ENCODE measurements at places on chromosomes 5 and 9.

DNA sequence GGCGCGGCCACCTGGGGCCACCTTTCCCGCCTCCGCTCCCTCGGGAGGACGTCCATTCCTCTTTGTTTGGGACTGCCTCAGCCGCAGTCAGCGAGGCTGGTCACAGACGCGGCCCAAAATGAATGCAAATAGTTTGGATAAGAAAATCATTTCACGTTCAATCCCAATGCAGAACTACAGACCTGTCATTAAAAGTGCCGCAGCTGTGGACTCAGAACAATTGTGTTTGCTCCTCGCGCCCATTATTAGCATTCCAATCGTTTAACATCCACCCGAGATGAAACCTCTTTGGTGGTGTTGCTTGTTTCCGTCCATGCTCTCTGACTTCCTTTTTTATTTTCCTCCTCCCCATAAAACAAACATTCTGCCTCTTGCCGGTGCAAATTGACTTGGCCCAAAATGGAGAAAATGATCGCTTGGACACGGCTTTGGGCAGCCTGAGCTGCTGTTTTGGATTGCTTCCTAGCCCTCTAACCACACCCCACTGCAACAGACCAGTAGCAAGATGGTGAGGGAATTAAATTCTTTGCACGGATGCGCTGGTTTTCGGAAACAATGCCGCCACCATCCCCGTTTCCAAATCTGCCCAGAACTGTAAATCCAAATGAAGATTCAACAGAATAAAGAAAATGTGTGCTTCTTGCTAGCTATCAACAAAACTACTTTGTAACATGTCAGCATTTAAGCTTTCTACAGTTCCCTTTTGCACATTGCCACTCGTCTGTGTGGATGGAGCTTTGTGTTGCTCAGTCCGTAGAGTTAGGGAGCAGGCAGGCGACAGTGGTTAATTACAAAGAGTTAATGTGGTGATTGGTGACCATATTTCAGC lies 784 bp downstream of the NLN start:
- DNase-seq, result no peak

GRCh38 chr9:111832449-111832848 lies 37.7 kb upstream of the SHOC1 start:
- DNase-seq, result no peak

DNA sequence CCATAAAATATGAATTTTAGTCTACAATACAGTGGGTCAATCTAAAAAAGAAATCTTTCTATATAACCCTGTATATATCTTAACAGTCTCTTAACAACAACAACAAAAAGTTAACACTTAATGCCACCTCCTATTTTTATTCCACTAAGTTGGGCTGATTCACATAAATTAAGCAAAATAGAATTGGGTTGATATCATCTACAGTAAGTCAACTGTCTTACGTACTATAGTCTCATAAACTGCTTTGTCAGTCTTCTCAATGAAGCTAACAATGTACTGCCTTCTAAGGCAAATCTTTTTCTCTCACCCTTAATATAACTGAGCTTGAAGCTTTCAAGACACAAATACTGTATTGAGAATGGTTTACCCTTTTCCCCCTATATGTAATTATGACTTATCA lies 185.7 kb downstream of the ADAMTS6 start:
- no peak for DNase-seq

DNA sequence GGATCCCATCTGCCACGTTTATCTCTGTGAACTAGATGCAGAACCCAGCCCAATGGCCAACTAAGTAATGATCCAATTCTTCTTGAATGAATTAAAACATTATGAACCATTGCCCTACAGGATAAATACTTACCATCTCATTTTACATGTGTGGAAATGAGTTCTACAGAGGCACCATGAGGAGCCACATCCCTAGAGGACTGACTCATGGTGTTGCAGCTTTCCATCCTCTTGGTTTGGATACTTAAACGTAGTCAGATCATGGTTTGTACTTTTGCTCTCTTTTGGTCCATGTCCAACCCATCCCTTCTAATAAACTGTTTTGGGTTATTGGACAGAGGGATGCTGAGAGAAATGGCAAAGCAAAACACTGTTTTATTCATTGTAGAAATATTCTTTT lies 484.8 kb downstream of the EBF1 start:
- no peak for DNase-seq

GRCh38 chr5:66653325-66653724 lies 57.1 kb downstream of the MAST4 start:
- no peak for DNase-seq

DNA sequence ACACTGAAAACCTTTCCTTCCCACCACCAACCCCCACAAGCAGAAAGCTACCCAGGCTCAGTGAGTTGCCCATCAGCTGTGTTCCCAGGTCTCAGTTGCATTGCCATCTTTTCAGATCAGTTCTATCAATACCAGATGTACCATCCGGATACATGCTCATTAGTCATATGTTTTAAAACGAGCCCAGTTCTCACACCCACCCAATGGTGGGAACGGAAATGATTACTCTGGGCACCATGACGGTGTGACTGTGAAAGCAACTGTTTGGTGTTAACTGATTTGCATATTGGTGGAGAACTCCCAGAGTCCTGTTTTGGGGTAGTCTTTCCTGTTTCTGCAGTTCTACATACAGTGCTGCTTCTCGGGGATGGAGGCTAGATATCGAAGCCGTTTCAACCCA lies 212.3 kb downstream of the TRIM36 start:
- DNase-seq, result no peak

- DNase-seq, result no peak
These were observed 19.6 kb upstream of the FLT4 start for GRCh38 chr5:180668835-180669596.

- DNase-seq, result no peak
These were observed 197.0 kb upstream of the DMAC1 start for GRCh38 chr9:7996558-7996957.

GRCh38 chr9:88814577-88814976 lies 176.7 kb upstream of the S1PR3 start:
- DNase-seq, result no peak

- no peak for DNase-seq
These were observed 8.0 kb upstream of the CCIN start for GRCh38 chr9:36161187-36161586.

DNA sequence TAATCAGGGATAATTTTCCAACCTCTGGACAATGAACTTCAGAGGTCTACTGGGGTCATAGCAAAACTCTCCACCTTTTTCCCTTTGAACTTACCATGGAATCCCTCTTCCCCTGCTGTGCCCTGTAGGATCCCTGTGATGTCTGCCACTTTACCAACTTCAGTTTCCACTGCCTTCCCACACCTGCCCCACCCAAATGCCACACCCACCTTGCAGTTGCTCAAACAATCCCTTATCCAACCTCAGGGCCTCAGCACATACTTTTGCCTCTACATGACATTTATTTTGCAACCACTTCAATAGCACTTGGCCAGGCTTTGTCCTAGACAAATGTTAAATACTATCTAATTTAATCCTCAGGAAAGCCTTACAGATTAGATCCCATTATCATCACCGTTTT lies 463.7 kb upstream of the WWC1 start:
- no peak for DNase-seq

DNA sequence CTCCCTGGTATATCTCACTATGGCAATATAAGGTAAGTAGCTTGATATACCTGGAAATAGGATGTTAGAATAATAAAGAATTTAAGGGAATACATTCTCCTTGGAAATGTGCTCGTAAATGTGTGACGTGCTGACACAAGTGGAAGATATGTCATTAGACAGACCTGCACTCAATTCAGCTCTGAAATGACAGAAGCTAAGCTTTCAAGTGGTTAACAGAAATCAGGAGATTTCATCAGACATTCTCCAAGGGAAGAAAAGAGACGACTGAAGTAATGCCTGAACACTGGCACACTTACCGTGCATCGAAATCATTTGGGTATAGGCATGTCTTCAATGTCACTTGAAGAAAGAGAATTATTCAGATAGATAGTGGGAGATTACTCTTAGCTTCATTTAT lies 933.3 kb upstream of the CTNND2 start:
- no peak for DNase-seq

DNA sequence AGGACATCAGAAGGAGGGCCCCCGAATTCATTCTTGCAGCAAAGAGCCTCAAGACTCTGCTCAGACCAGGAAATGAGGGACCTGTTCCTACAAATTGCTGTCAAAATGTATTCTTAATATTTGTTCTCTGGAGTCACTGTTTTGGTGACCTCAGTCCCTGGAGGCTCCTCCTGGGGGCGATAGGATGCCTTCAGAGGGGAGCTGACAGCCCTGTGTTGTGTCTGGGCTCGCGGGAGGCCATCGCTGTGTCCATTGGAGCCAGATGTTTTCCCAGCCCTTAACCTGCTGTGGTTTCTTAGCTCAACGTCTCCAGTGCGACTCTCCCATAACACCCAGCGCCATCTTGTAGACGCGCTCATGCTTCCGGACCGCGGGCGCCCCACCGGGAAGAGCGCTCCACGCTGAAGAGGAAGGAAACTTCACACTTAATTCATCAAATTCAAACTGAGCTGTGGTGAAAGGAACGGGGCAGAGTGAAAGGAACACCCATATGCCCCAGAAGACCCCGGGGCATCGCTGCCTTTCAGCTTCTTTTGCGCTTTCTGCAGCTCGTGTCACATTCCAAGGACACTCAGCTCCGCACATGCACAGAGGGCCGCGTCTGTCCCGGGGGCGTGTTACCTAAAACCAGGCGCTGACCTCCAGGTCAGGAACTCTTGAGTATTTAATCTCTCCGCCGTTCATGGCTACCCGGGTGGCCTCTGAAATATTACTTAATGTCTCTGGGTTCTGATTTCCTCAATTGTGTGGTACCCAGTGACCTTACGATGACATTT lies 112.3 kb upstream of the GDNF start:
- no peak for DNase-seq

GRCh38 chr5:160180931-160181330 lies 48.4 kb upstream of the FABP6 start:
- no peak for DNase-seq

GRCh38 chr5:126656401-126657007 lies 55.8 kb downstream of the PHAX start:
- DNase-seq, result peak; percentile 42

GRCh38 chr5:103674251-103674650 lies 111.7 kb upstream of the NUDT12 start:
- DNase-seq, result no peak

- no peak for DNase-seq
These were observed 204.8 kb upstream of the S1PR3 start for GRCh38 chr9:88786291-88787079.

DNA sequence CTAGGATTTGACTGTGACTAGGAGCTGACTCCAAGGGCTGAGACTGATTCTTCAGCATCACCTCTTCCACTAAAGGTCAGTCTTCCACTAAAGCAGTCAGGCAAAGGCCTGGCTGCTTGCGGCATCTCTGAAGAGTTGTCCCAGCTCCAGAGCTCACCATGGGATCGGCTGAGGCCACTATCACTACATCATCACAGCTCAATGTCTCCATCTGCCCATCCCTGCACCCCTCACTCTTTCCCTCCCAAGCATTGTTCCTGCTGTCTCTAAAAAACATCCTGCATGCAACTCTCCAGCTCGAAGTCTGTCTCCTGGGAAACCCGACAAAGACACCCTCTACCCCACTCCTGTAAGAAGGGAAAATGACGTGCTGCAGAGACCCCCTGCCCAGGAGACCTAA lies 15.5 kb upstream of the WWC1 start:
- no peak for DNase-seq

GRCh38 chr5:149268928-149269557 lies 2.6 kb upstream of the AFAP1L1 start:
- DNase-seq, result peak; percentile 71

GRCh38 chr9:89422151-89422975 lies 75.5 kb downstream of the SEMA4D start:
- DNase-seq, result no peak

- no peak for DNase-seq
These were observed 312.6 kb downstream of the TMEM232 start for GRCh38 chr5:110413856-110414255.

DNA sequence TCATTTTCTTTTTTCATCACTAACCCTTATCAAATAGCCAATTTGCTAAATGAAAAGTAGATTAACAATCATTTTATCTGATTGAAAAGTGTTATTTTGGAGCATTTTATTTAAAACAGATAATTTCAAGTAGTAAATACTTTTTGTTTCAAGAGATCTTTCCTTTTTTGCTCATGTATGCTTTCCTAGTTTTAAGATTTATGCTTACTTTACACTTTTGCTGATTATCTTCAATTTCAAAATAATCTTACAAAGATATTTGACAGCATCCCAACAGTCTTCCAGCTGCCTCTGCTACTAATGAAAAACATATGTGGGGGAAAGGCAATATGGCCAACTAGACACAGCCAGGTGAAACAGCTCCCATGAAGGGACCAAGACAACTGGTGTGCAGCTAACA lies 1027.3 kb upstream of the CDH9 start:
- DNase-seq, result no peak

GRCh38 chr5:82628364-82628910 lies 350.3 kb upstream of the RPS23 start:
- no peak for DNase-seq

DNA sequence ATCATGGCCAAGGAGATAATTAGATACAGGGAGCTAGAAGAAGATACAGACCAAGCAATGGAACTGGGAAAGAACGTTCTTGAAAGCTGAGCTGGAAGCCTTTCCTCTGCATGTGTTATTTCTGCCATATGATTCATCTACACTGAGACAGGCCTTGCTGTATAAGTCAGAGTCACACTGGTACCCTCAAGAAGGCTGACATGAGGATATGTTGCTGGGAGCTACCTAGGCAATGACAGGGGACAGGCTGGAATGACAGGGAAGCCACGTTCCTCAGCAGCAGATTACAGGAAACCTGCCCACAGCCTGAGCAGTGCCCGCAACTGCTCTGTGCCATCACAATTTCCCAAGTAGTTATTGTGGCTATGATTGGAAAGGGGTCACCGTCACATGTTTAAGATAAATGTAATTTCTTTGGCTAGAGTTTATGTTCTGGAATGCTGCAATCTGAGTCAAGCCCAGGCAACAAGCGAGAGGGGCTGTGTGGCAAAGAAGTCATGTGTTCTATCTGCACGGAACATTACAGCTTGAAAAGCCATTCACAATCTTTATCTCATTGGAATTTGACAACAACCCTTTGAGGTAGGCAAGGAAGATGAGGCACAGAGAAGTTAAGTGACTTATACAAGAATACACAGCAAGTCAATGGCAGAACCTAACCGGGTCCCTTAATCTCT lies 108.2 kb downstream of the TTLL11 start:
- no peak for DNase-seq

DNA sequence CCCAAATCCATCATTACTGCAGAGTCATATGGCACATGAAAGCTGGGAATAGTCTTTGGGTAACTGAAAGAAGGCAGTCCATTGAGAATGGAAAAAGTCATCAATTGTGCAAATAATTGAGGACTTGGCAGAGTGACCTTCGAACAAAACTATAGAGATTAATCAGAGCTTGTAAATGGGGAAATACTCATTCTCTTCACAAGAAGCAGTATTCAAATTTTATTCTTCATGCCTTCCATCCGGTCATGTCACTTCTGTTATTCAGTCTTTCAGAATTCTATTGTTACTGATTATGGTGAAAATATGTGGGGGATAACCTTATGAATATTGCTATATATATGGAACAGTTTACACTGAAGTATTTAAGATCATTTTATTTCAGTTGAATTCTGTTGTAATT lies 8.1 kb downstream of the RGMB start:
- no peak for DNase-seq

GRCh38 chr9:98780059-98780749 lies 16.2 kb downstream of the ANKS6 start:
- no peak for DNase-seq

GRCh38 chr5:17196697-17197096 lies 20.7 kb upstream of the BASP1 start:
- no peak for DNase-seq

GRCh38 chr5:166581826-166582225 lies 1709.6 kb upstream of the WWC1 start:
- DNase-seq, result no peak

Measured in K562 (cell line).